ENCODE measurements at places on chromosomes 5 and 9.
A peak's percentile ranks its signal among the peaks of the same experiment; 100 is the strongest.

- no peak for DNase-seq
Observed at GRCh38 chr5:159673538-159673937, 242.7 kb upstream of the ADRA1B start.

DNA sequence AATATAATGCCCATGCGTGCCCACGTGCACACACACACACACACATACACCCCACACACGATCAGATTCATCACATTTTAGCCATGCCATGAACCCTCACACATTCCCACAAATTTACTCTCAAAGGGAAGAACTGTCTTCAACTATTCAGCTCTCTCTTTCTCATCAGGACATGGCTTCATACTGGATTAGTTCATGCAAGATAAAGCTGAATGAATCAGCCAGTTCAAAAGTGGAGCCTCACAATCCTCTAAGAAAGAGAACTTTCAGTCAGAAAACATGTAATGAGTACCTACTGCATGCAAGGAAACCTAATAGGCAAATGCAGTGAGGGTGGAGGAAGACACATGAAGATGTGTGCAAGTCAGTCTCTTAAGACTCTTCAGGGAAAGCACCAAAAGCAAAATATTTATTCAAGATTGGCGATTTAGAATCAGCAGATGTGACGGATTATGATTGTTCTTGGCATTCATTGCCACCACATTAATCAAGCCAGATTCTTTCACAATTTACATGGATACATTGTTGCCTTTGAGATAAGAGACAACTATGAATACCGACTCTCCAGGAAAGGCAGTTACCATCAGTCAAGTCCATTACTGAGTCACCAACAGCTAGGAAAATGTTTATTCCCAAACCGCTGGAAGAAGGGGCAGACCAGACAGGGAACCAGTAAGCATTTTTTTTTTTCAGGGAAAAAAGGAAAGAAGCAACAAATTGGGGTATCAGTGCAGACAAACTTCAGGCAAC is 30.3 kb upstream of the PUM3 start:
- no peak for DNase-seq

DNA sequence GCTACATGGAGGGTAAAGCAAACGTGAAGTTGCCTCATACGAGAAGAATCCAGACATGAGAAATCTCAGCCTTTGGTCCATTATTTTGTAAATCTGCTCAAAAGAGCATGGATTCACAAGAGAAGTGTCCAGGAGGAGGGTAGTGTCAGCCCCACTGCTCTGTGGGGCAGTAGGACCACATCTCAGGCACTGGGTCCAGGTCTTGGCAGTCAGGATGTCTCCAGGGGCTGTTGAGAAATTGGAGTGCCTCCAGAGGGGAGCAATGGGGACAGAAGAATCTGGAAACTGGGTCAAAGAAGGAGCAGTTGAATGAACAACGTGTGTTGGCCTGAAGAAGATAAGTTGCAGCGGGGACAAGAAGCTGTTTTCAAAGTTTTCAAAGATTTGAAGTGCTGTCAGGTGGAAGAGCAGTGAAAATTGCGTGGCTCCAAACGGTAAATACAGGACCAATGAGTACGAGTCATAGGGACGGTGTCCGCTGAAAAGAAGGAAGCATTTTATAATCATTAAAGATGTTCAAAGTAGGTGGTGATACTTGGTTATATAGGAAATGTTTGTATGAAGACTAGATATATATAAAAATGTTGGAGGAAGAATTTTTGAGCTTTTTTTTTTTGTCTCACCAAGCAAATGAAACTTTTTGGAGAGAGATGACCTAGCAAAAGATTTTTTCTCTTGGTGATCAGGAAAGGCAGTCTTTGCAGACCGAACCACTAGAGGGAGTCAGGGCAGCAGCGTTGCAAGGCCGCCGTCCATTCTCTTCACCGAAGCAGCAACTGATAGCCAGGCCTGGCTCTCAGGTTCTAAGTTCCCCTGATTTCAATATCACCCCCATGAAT is 57.1 kb upstream of the ZBED3 start:
- DNase-seq, result peak; percentile 82

- DNase-seq, result no peak
Observed at GRCh38 chr9:88781628-88782391, 209.5 kb upstream of the S1PR3 start.

GRCh38 chr9:92501671-92502393 is 19.5 kb upstream of the ASPN start:
- no peak for DNase-seq
